H9 (cell line): ENCODE measurements at places on chromosomes 12 and 14. TPM values are rescaled to one million over a fixed set of nuclear protein-coding genes. Genes with fewer than 3 reads are reported as not detected.

The APOF gene
- total RNA-seq: not detected in 2 replicates

The TTC9 gene
- 17.4 and 17.7 TPM in 2 replicates for total RNA-seq

The MYF6 gene
- total RNA-seq: not detected in 2 replicates

The VRK1 gene
- 55.7 and 61.3 TPM in 2 replicates for total RNA-seq

The CPNE6 gene
- total RNA-seq: not detected in 2 replicates

The FGF23 gene
- total RNA-seq: 0.13 and 0.24 TPM in 2 replicates

The DERA gene
- 20.5 and 20.9 TPM in 2 replicates for total RNA-seq

The ZFYVE1 gene
- total RNA-seq: 14.2 and 14.7 TPM in 2 replicates

DNA sequence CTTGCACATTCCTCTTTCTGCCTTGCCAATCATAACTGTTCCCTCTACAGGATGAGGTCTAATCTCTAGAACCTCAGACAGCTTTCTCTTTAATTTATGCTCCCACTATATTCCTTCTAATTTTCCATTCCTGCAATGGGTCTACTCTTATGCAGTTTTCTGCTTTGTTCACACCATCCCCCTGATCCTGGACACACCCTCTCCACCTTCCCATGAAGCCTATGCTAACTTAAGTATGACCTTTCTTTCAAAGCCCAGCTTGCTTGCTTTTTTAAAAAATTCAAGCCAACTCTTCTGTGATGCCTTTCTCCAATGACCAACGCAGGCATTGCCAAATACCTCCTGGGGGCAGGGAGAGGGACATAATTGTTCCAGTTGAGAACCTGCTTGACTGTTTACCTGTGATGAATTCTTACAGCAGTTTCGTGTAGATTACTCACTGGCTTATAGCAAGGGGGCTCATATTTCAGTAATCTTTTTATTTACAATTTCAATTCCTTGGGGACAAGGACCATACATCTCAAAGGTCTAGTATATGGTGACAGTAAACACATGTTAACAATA is 7.8 kb downstream of the SLC38A1 start:
- H3K4me1 ChIP-seq: peaks cover 25% of the 10 kb centered on the region
- H3K27me3 ChIP-seq: no peaks in the 10 kb centered on the region
- peak overlapping the region; percentile 83 for H3K27ac ChIP-seq
- H3K4me3 ChIP-seq: no peak overlapping the region

- no peaks in the 10 kb centered on the region; the same call in 1 of the 2 replicates for H3K4me1 ChIP-seq
- no peak overlapping the region for H3K4me3 ChIP-seq
- no peak overlapping the region for H3K27ac ChIP-seq
- DNase-seq: no peak
- no peaks in the 10 kb centered on the region for H3K27me3 ChIP-seq
- H3K36me3 ChIP-seq: no peaks in the 10 kb centered on the region
Observed at GRCh38 chr12:59007620-59008019, 87.3 kb upstream of the LRIG3 start.

DNA sequence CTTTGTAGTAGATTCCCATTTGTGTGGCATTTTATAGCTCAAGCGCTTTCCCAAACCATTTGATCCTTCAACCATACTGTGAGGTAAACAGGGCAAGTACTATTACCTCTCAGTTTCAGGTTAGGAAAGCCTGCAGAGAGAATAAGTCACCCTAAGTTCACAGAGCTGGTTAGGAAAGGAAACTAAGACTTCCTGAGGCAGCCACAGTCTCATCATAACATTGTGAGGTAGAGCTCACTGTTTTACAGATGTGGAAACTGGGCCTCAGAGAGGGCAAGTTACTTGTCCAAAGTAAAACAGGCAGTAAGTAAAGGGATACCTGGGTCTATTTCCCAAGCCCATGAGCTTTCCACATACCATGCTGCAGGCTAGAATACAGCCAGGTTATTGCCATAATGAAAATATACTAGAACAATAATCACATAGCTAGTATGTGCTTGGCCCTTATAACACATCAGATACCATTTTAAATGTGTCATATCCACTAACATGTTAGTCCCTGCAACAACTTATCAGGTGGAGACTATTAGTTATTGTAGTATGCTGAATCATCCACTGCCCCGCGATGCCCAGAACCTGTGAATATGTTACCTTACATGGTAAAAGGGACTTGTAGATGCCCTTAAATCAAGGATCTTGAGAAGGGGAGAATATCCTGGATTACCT is 150.9 kb upstream of the GRIP1 start:
- H3K4me3 ChIP-seq: no peak overlapping the region
- no peaks in the 10 kb centered on the region for H3K4me1 ChIP-seq
- H3K27ac ChIP-seq: no peak overlapping the region
- H3K36me3 ChIP-seq: no peaks in the 10 kb centered on the region

GRCh38 chr12:78244916-78245507 is 414.3 kb downstream of the NAV3 start:
- H3K27me3 ChIP-seq: no peaks in the 10 kb centered on the region
- H3K36me3 ChIP-seq: no peaks in the 10 kb centered on the region
- H3K4me3 ChIP-seq: no peak overlapping the region
- H3K4me1 ChIP-seq: peaks cover 16% of the 10 kb centered on the region

GRCh38 chr12:117885211-117885610 is 83.6 kb downstream of the KSR2 start:
- H3K27ac ChIP-seq: no peak overlapping the region
- H3K27me3 ChIP-seq: no peaks in the 10 kb centered on the region
- H3K4me3 ChIP-seq: no peak overlapping the region
- no peaks in the 10 kb centered on the region for H3K36me3 ChIP-seq

DNA sequence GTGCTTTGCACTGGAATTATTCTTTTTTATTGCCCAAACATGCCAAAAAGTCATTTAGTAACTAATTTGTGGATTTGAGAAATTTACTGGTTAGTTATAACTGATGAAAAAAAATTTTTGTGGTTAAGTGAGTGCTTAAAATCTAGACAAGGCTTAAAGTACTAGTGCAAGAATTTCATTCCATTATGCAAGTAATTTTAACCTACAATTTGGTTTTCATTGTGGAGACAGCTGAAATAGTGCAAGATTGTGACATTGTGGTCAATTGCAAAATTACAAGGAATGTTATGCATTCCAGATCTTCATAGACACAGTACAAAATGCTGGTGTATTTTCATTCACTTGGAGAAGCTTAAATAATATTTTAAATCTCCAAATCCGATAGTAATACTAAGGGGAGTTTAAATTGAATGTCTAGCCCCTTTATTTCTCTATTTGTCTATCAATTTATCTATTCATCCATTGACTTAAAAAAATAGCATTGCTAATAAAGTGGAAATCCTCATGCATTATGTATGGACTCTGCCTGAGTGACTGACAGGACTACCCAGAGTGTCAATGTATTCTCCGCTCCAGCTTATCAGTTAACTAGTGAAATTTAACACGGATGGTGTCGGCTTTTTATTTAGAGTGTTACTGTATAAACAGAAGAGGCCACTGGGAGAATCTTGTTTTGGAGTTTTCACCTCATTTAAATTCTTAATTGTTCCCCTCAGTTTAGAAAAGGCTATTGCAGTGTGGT is 125.9 kb downstream of the ALX1 start:
- no peak overlapping the region for H3K4me3 ChIP-seq
- no peaks in the 10 kb centered on the region for H3K36me3 ChIP-seq
- no peak for DNase-seq
- no peaks in the 10 kb centered on the region for H3K4me1 ChIP-seq

- peaks cover 6% of the 10 kb centered on the region for H3K36me3 ChIP-seq
- no peak overlapping the region for H3K4me3 ChIP-seq
- no peaks in the 10 kb centered on the region for H3K27me3 ChIP-seq
- no peak for DNase-seq
- no peak overlapping the region for H3K27ac ChIP-seq
- H3K4me1 ChIP-seq: no peaks in the 10 kb centered on the region; the same call in 1 of the 2 replicates
Observed at GRCh38 chr14:73140811-73141323, 4.6 kb downstream of the PSEN1 start.

- H3K36me3 ChIP-seq: no peaks in the 10 kb centered on the region
- H3K4me3 ChIP-seq: no peak overlapping the region
- H3K27ac ChIP-seq: no peak overlapping the region
- DNase-seq: no peak
Observed at GRCh38 chr14:41022932-41023331, 583.7 kb upstream of the LRFN5 start.

- DNase-seq: no peak
- no peaks in the 10 kb centered on the region for H3K27me3 ChIP-seq
- H3K4me3 ChIP-seq: no peak overlapping the region
- no peak overlapping the region for H3K27ac ChIP-seq
- H3K36me3 ChIP-seq: no peaks in the 10 kb centered on the region
Observed at GRCh38 chr12:70849265-70849960, 71.1 kb downstream of the PTPRR start.

DNA sequence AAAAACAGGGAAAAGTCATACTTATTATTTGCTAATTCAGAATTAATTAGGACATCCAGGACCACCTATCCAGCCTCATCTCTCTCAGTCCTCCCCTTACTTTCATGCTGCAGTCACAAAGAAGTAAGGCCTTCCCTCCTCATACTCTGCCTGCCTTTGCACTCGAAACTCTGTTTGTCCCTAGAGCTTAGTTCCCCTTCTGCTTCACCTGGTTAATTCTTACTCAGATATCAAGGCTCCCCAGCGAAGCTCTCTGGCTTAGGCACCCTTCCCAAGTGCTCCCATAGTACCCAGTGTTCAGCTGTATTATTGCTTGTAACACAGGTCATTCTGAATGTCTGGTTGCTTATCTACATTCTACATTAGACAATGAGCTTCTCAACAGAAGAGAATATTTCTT is 81.3 kb downstream of the ERGIC2 start:
- no peaks in the 10 kb centered on the region for H3K4me1 ChIP-seq
- H3K36me3 ChIP-seq: no peaks in the 10 kb centered on the region
- DNase-seq: no peak
- H3K27me3 ChIP-seq: no peaks in the 10 kb centered on the region
- no peak overlapping the region for H3K27ac ChIP-seq
- no peak overlapping the region for H3K4me3 ChIP-seq

DNA sequence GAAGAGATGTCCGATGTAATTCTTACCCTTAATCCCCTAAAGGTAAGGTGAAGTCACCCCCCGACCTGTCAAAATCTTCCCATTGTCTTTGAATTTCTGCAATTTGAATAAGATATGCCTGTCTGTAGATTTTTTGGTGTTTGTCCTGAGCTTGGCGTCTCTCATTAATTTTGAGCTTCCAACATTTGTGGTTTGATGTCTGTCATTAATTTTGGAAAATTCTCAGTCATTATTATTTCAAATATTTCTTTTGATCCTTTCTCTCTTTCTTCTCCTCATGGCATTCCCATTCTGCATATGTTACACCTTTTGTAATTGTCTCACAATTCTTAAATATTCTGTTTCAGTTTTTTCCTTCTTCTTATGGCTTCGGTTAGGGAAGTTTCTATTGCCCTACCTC is 60.1 kb downstream of the EPS8 start:
- no peak overlapping the region for H3K4me3 ChIP-seq
- H3K36me3 ChIP-seq: no peaks in the 10 kb centered on the region
- DNase-seq: no peak
- no peaks in the 10 kb centered on the region for H3K4me1 ChIP-seq

DNA sequence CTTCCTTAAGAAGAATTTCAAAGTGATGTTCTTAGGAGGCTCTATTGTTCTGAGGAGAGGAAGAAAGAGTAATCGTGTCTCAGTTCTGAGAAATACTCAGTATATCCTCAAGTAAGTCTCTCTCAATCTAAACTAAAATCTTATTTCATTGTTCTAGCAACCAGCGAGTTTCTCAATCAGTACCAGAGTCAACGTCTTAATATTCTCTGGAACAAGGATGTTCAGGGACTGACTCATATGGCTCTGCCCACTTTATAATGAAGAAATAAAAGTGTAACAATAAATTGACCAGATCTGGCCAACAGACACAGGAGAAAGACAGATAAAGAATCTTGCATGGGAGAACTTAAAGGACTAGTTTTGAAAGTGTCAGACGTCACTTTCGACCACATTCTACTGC is 469.8 kb upstream of the FLRT2 start:
- no peaks in the 10 kb centered on the region for H3K27me3 ChIP-seq
- H3K4me1 ChIP-seq: no peaks in the 10 kb centered on the region
- DNase-seq: no peak
- H3K36me3 ChIP-seq: peaks cover 6% of the 10 kb centered on the region; the same call in 2 of the 3 replicates
- H3K4me3 ChIP-seq: no peak overlapping the region

DNA sequence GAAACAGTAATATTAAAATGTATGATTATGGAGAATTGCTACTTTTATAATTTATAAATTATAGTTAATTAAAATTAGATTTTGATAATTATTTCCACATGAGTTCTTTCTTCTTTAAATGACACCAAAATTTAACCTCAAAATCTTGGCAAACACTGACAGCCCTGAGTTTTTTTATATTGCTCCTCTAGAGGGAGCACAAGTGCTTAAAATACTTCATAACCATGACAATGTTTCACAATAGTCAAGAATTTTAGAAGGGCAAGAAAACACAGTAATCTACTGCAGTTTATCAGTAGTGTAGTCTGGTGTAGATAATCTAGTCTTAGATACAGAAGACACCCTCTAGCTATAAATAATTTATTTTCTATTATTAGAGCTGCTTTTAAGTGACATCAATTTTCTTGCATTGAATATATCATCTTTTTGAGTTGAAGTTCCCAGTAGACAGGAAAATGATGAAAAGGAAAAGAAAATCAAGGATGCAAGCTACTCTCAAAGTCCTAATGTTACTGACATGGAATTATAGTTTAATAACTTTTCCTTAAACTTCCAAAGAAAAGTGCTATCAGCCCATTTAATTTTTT is 14.3 kb upstream of the PTGER2 start:
- H3K27me3 ChIP-seq: no peaks in the 10 kb centered on the region
- H3K36me3 ChIP-seq: no peaks in the 10 kb centered on the region
- no peak overlapping the region for H3K27ac ChIP-seq
- no peaks in the 10 kb centered on the region for H3K4me1 ChIP-seq

GRCh38 chr12:27083861-27084394 is 1.6 kb upstream of the C12orf71 start:
- H3K27ac ChIP-seq: no peak overlapping the region
- no peaks in the 10 kb centered on the region for H3K4me1 ChIP-seq
- no peaks in the 10 kb centered on the region for H3K27me3 ChIP-seq
- DNase-seq: no peak

DNA sequence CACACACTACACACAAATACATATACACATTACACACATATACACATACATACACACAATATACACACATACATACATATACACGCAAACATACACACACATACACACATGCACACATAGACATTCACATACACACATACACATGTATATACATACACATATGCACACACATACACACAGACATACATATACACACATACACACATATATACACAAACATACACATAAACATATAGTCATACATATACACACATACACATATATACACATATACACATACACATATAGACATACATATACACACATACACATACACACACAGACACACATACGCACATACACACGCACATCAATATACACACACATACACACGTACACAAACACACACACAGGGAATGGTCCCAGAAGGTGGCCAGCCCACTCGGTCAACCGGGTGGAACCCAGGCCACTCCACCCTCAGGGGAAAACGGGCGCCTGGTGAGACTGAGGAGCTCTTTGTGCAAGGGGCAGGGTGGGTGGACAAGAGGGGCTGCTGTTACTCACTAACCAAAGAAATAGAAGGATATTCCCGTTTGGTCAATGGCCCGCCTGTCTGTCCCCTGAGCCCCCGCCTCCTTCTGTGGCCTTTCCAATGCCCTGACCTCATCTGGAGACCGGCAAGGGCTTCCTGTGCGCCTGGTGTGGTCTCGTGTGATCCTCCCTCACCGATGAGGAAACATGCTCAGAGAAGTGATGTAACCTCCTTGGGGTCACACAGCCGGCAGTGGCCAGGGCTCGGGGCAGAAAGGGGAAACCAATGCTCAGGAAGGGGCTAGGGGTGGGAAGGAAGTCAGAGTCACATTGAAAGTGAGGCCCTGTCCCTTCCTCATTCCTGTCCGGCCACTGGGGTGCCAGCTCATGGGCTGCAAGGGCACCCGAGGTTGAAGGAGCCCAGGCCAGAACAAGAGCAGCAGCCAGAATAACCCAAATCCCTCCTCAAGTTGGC is 5.3 kb downstream of the TRPV4 start:
- no peaks in the 10 kb centered on the region for H3K27me3 ChIP-seq
- H3K4me1 ChIP-seq: no peaks in the 10 kb centered on the region
- DNase-seq: no peak
- H3K4me3 ChIP-seq: no peak overlapping the region
- no peaks in the 10 kb centered on the region for H3K36me3 ChIP-seq
